Aorta (tissue), 5 donors: ENCODE measurements at places on chromosomes 2 and 18. TPM values are rescaled to one million over a fixed set of nuclear protein-coding genes. Genes with fewer than 3 reads are reported as not detected.

DNA sequence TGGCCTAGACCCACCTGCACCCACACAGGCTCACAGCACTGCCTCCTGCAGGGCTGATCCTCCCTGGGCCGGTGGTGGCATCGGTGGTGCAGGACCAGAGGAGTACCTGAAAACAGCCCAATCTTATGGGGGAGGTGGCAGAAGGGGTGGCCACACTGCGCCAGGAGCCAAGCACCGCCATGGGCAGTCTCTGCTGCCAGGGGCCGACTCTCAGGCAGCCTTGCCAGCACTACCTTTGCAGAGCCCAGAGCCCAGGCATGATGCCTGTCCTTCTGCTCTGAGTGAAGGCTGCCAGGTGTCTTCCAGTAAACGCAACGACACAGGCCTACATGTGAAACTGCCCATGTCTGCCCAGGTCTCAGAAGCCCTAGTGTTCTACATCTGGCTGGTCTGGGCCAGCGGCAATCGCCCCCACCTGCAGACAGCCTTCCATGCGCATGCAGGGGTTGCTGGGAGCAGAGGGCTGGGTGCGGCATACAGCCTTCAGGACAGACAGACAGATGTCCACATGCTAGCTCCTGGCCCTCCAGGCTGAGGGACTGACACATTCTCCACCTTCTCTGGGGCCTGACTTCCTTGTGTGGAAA, 6.8 kb downstream of the HS6ST1 start:
- peak; percentile 67 for DNase-seq

DNA sequence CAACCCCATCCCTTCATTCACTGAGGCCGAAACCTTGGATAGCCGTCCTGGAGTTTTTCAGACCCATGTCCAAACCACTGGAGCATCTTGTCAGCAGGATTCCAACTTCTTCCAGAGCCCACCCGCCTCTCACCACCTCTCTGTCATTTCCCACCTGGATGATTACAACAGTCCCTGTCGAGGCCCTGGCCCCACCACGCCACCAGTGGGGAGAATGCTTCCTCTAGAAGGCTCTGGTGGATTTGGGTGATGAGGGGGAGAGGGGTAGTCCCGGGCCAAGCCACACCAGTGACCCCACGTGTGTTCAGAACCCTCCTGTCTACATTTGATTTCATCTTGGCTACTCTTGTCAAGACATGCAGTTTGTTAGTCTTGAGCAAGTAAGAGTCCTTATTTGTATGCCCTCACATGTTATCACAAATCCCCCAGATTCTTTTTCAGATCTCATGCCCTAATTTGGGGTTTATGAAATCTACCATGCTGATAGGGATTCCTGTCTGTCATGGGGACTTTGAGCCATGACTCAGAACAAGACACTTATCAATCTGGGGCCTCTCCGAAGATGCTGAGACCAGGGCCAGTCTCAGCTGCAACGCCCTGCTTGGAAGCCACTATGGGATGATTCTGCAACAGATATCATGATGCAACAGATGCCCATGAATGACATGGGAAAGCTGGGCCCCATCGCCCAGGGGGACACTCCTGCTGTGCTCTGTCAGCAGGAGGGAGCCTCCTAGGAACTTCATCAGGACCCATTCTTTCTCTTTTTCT, 186.1 kb downstream of the ZFP36L2 start:
- peak; percentile 67 for DNase-seq

Gene NDUFS1
- total RNA-seq, result 67.0 TPM

- DNase-seq, result no peak
Observed at GRCh38 chr18:8333961-8334360, 275.3 kb upstream of the RAB12 start.

- no peak for DNase-seq
Observed at GRCh38 chr18:50240080-50240563, 26.2 kb downstream of the CFAP53 start.

Gene CROCC2
- total RNA-seq, result 0.45 TPM

DNA sequence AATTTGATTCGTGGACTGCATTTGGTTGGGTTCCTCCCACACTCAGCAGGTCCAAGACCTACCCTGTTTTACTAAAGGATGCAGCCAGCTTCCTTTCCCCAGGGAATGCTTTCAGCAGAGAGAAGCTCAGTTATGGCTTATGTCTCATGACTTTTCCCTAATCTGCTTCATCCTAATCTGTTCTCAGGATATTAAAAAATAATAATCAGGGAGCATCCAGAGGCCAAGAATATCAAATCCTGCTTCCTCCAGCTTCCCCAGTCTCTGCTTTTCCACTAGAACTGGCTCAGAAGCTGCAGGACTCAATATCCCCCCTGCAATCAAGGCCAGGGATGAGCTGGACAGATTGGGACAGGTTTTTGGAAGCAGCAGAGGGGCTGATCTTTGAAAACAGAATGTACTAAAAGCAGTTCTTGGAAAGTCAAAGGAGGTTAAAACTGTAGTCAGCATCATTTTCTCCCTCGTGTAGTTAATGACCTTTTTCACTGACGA, 326.9 kb upstream of the TNP1 start:
- DNase-seq, result peak; percentile 50

Gene APCDD1
- 7.6 TPM for total RNA-seq

- peak; percentile 87 for DNase-seq
Observed at GRCh38 chr2:127066942-127067341, 40.0 kb downstream of the BIN1 start.

Gene FRZB
- 71.4 TPM for total RNA-seq

DNA sequence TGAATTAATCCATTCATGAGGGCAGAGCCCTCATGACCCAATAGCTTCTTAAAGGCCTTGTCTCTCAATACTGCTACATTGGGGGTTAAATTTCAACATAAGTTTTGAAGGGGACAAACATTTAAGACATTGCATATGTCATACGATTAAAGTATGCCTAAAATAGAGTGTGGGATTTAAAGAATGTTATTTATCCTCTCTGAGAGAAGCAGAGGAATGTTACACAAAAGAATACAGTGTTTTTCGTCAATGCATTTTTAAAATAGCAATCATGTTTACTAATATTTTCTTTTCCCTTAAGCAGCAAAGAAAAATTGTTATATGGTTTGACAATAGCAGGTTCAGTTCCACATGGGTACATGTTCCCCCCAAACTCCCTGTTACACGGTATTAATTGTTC, 363.1 kb downstream of the NUP35 start:
- no peak for DNase-seq

GRCh38 chr2:134137182-134137611, 116.7 kb upstream of the MGAT5 start:
- DNase-seq, result peak; percentile 69

Gene TUBA3E
- not detected for total RNA-seq

- no peak for DNase-seq
Observed at GRCh38 chr2:235406430-235406829, 87.4 kb upstream of the AGAP1 start.

Gene HOXD12
- not detected for total RNA-seq

GRCh38 chr2:108980076-108980475, 8.9 kb downstream of the EDAR start:
- DNase-seq, result no peak

Gene RBFA
- 18.1 TPM for total RNA-seq

- DNase-seq, result no peak
Observed at GRCh38 chr2:156005999-156006712, 326.4 kb downstream of the NR4A2 start.

GRCh38 chr18:13716916-13717315, 9.4 kb downstream of the FAM210A start:
- DNase-seq, result no peak

- DNase-seq, result no peak
Observed at GRCh38 chr2:142315346-142315745, 184.5 kb upstream of the LRP1B start.

DNA sequence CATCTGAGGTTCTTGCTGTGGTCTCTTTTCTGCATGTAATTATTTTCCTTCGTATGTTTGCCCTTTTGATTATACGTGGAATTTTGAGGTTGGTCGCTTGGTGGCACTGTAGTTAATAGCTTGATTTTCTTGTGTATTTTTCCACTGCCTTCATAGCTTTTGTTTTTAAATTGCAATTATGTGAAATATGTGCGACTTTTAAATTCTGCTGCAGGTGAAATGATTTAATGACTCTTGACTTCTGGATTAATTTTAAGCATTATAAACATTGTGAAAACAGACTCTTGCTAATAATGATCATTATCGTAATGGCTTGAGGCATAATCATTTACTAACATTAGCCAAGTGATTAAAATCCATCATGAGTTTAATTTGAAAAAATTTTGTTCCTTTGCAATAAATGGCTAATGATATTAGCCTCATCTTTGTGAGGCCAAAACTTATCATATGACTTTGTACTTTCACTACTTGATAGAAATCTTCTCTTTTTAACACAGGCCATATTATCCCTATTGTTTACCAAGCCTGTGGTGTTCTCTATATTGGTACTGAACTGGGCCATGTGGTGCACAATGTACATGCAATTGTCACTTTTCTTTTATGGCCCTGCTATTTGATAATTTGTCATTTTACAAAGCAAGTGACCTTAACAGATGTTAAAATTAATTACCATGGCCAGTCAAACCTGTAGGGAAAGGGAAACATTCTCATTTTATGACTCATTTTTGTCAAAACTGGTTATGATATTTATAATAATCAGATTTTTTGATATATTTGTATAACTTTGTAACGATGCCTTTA, 62.8 kb upstream of the NEUROD1 start:
- no peak for DNase-seq

DNA sequence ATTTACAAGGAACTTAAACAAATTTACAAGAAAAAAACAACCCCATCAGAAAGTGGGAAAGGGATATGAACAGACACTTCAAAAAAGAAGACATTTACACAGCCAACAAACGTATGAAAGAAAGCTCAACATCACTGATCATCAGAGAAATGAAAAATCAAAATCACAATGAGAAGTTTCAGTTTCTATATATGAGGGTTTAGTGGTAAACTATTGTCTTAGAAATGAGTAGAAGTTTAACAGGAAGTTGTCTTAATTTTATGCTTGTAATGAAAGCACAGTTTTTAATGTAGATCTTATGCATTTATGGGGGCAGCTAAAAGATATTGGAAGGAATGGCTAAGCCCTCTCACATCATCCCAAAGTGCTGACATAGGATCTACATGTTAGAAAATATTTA, 325.4 kb downstream of the ERBB4 start:
- DNase-seq, result no peak

- no peak for DNase-seq
Observed at GRCh38 chr2:33763671-33764310, 164.7 kb upstream of the FAM98A start.

DNA sequence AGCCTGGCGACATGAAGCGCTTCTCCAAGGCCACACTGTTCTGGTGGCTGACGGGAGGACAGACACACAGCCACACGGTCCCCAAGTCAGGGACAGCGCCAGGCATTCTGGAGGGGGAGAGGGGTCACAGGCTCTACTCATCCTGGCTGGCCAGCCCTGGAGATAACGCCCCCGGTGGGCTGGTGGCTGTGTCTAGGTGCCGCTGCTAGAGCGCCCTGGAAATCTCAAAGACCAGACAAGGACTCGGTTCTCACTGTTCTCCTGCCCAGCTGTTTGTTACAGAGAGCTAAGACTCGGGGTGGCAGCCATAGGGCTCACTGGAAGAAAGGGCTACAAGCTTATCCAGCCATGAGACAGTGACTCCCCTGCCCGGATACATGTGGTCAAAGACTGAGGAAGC, 72.0 kb downstream of the KCNF1 start:
- no peak for DNase-seq

GRCh38 chr2:186992597-186992996, 143.6 kb upstream of the ZSWIM2 start:
- no peak for DNase-seq

Gene NMUR1
- total RNA-seq, result 2.1 TPM

GRCh38 chr2:9170458-9171130, 36.0 kb upstream of the ASAP2 start:
- no peak for DNase-seq

GRCh38 chr2:229141424-229142025, 129.6 kb downstream of the PID1 start:
- DNase-seq, result no peak

Gene SERPINB7
- not detected for total RNA-seq

Gene ATP6V1C2
- total RNA-seq, result 1.7 TPM

DNA sequence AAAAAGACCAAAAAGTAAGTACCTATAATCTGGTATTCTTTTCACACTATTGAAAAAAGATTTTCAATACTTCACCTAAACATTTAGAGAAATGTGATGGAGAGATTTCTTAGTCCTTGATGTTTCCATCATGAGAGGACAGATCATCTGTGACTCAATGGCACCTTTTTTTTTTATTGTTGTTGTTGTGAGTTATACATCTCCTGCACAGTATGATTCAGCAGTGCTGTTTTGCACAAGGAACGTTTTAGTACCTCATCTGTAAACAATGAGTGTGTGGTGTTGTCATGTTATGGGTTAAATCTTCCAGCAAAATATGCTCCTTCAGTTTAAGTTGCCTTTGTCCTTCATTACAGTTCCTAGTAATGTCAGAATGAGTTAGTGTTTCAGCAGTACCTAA, 2.2 kb downstream of the KIAA1328 start:
- DNase-seq, result no peak
